ENCODE measurements at places on chromosomes 12 and 14.

DNA sequence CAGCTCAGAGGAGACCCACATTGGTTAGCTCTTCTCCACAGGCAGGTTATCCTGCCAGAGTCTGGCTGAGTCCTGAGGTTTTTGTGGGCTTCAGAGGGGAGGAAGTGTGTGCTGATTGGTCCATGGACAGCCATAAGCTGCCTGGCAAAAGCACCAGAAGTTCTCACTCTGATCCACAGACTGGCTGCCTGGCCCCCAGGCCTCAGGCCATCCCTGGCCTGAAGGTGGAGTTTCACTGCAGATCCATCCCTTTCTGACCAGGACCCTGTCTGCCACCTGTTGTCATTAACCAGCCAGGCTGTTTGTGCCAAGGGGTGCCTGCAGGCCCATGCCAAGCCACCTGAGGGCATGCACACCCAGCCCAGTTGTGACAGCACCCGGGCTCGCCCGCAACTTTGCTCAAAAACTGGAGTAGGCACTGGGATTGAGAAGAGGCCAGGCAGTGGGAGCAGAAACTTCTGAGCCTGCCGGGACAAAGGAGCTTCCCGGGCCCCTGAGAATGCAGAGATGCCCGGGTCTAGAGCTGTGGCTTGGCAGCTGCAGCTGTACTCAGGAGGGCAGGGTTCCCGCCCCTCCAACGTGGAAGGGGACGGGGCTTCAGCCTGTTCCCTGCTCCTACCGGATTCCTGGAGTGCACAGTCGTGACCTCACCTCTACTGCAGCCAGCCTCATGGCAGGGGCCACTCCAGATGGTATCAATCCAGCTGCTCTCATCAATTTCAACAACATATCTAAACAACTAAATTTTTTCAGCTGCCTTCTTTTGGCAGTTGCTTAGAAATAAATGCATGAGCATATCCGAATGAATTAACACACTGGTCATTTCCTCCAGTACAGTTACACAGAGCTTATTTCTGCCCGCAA lies 1277.3 kb downstream of the SLC16A7 start:
- DNase-seq = no peak

GRCh38 chr14:75977582-75977943 lies 4.2 kb downstream of the TGFB3 start:
- no peak for DNase-seq

GRCh38 chr12:103696101-103696500 lies 109.0 kb downstream of the STAB2 start:
- no peak for DNase-seq

DNA sequence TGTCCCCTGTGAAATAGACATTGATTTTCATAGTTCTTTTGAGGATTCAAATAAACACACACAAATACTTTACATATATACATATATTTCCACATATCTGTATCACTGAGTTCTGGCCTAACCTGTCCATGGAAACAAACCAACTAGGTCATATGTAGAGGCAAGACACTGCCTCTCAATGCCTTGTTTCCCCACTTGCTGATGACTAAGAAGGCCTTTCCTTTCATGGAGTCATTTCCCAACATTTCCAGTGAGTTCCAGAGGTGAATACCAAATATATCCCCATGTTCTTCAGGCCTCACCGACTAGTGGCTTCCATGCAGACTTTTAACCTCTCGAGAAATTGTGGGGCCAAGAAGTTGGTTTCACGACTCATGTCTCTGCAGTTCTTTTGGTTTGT lies 120.8 kb downstream of the DNAI7 start:
- no peak for DNase-seq

DNA sequence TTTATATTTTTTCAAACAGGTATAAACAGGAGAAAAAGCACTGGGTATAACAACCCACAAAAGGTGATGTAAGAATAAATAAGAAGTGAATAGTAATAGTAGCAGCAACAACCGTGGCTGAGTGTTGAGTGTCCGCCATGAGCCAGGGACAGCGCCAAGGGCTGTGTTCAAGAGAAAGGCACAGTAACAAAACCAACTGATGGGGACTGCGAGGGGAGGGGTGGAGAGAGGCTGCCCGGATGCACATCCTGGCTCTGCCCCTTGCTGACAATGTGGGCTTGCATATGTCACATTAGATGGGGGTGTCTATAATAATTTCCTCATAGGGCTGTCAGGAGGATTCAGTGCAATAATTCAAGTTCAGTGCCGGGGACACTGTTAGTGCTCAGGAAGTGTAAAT lies 912.4 kb downstream of the VRK1 start:
- no peak for DNase-seq

GRCh38 chr14:90722590-90722989 lies 93.6 kb downstream of the TTC7B start:
- DNase-seq = no peak

All from memory B cell (primary cell).